Stimulated activated CD4-positive, alpha-beta T cell treated with anti-CD3 and anti-CD28 coated beads, Interleukin-4, amount 100 ng/mL, for 4 hours (primary cell): ENCODE measurements at places on chromosomes 7 and 10.

DNA sequence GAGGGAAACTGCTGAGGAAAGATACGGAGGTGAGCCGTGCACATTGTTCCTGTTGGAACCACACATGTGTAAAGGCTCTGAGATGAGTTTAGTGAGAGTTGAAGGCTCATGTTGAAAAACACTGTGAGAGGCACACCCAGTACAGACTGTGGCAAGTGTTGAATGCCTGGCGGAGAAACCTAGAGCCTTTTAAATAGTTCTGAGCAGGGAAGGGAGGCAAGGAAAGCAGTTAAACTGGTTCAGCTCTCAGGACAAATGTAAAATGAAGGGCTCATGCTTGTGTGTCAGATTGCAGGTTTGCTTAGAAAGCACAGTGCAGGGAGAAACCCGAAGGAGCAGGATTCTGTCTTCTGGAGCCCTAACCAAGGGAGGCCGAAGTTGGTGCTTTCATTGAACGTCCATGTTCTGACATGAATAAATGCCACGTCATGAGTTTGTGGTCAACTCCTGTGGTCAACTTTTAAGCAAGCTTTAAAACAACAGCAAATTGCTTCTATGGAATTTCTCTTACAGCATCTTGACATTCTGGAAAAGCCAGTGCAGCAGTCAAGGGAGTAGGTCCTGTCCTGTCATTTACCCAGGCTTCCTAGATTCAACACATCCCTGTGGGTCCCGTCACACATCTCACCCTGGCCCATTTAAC, 650.9 kb upstream of the GALNT17 start:
- DNase-seq, result no peak

DNA sequence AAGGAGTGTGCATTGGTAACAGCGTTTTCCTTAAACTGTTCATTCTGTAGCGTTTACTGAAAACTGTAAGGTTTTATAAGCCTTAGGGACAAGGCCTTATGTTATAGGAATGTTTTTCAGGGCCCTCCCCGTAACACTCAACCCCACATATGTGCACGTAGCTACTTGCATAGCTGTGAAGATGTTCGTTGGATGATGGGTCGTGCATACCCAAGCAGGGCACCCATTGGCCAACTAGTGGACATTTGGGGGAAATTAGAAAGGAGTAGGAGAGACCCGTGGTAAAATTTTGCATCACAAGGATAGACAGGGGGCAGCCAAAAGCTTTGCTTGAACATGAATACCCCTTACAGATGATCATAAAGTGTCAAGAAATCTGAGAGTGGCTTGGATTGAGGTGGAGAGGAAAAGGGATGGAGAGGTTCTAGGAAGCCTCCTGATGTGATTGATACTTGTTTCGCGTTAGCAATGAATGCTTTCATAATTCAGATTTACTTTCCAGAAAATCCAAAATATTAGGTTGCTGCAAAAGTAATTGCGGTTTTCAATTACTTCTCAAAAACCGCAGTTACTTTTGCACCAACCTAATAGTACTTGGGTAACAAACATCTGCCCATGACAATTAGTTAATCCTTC, 878 bp downstream of the SEC61A2 start:
- no peak for DNase-seq

- no peak for DNase-seq
These were observed 122.9 kb upstream of the PPIF start for GRCh38 chr10:79224263-79224949.

- no peak for DNase-seq
These were observed 5.1 kb downstream of the PRLHR start for GRCh38 chr10:118590334-118590733.

DNA sequence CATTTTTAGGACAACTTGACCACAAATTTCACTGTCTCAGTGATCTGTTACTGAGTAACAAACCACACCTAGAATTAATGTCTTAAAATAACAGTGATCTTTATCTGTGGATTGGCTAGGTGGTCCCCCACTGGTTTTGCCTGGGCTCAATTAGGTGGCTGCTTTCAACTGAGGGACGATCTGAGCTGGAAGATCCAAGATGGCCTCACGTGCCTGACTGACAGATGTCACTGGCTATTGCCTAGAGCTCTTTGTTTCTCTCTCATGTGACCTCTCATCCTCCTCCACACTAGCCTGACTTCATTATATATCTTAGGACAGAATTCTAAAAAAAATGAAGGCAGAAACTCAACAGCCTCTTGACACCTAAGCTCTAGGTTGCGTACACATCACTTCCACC, 59.7 kb downstream of the HACD1 start:
- no peak for DNase-seq

DNA sequence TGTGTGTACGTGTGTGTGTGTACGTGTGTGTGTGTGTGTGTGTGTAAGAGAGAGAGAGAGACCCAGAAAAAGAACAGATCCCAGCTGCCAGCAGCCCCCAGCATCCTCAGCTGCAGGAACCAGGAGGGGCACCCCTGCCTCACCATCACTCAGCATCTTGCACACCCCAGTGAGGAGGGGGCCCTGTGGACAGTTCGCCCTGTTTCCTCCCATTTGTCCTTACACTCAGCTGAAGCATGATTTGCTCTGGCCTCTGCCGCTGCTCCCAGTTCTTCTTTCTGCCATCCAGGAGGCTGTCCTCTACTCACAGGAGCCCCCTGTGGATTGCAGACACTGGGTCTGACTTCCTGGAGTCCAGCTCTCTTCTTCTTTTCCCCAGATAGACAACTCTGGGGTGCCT, 9.7 kb downstream of the GPR26 start:
- no peak for DNase-seq

DNA sequence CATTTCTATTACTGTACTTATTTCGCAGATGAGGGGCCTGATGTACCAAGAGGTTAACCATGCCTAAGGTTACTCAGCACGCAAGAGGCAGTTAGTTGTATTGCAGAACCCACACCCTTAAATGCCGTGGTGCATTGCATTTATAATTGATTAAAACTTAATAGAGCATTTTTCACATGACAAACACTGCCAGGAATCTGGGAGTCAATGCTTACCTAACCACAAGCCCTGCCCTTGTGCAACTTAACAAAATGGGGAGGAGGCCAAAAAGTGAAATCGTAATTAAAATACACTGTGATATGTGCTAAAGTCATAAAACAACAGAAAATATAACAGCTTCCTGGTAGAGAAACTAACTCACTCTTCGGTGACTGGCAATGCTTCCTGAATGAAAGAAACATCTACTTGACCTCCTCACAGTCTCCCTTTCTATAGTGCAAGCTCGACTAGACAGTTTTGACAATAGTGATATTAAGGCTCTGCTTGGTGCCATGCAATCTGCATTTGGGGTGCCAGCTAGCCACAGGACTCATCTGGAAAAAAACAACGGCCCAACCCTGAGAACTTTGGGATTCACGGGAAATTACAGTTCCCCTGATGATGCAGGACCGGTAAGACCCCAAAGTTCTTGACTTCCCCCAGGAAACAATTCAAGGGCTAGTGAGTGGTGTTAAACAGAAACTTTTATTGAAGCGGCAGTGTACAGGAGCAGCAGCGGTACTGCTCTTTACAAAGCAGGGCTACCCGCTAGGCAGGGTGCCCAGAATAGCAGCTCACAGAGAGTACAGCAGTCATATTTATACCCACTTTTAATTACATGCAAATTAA, 612.4 kb downstream of the TNS3 start:
- DNase-seq, result no peak

- DNase-seq, result no peak
These were observed 180.8 kb downstream of the CCDC71L start for GRCh38 chr7:106480161-106480579.

GRCh38 chr7:1611708-1612241, 41.9 kb upstream of the PSMG3 start:
- no peak for DNase-seq

GRCh38 chr10:97743169-97743943, 6.4 kb downstream of the ZFYVE27 start:
- no peak for DNase-seq

DNA sequence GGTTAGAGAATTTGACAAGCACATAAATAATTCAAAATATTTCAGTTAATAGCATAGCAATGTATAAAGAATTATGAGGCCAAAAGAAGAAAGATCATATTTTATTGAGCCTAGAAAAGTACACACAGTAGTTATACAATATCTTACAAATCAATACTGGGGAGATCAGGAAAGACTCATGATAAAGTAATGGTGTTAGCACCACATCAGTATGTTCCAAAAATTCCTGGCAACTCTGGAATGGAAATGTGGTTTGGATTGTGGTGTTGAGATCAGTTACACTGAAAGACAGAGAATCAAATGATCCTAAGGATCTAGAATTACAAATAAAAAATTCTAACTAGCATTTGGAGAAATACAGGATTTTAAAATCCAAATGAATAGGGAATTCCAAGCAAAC, 420.5 kb upstream of the CNTNAP2 start:
- no peak for DNase-seq

DNA sequence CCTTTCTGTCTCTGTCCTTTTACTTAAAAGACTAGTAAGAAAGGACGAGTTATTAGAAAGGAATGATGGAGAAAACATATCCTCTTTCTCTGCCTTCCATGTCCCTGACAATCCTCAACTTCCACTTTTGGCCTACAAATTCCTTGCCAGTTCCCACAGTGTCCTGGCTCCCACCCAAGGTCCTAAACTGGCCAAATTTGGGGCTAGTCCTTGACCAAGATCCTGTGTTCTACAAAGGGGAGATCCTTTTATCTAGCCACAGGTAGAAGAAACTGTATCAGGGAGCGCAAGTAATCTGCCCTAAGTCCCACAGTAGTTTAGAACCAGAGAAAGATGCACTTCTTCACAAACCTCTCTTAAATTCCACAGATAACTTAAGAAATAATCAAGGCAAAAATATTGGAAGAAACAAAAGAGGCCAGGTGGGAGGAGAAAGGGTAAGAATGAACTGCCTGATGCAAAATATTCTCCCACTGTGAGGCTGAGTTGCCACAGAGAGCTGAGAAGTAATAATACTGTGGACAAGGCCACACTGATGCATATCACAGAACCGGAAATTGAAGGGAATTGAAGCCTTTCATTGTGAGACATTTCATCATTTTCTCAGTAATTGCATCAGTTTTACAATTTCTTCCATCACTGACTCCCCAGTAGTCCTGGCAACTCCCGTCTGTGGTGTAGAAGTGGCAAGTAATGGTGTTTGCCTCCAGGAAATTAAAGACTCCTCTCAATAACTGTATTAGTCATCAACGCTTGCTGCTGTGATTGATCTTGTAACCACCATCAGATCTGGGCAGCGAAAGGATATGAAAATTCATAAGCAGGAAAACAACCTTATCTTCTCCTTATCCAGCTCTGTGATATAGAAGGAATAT, 47.2 kb downstream of the DNAJC12 start:
- peak; percentile 28 for DNase-seq

- no peak for DNase-seq
These were observed 109.2 kb downstream of the OSBPL3 start for GRCh38 chr7:24870766-24871165.

DNA sequence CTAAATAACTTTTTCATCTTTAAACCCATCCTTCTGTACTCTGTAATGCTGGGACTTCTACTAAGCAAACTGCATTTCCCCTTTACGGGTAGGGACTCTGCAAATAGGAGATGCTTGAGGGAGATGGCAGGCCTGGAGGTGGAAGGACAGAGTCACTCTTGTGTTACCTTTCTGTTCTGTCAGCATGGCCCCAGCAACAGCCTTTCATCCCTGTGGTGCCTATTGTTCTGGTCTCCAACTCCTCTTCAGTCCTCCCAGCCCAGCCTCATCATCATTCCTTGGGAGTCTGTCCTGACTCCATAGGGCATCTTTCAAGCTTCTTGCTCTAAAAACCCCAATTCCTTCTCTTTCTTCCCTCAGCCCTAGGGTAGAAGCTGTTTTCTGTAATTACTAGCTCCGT, 230.0 kb downstream of the SNX13 start:
- DNase-seq, result no peak

DNA sequence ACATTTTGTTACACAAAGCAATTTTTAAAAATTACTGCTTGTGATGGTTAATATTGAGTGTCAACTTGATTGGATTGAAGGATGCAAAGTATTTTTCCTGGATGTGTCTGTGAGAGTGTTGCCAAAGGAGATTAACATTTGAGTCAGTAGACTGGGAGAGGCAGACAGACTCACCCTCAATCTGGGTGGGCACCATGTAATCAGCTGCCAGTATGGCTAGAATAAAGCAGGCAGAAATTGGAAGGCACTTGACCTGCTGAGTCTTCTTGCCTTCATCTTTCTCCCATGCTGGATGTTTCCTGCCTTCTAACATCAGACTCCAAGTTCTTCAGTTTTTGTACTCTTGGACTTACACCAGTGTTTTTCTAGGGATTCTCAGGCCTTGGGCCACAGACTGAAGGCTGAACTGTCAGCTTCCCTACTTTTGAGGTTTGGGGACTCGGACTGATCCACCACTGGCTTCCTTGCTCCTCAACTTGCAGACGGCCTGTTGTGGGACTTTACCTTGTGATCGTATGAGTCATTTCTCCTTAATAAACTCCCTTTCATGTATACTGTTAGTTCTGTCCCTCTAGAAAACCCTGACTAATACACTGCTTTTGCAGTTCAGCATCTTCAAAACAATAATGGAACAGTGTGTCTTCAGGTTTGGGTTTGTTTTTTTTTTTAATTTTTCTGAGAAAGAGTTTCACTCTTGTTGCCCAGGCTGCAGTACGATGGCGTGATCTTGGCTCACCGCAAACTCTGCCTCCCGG, 244.1 kb upstream of the SEMA3C start:
- DNase-seq, result no peak

GRCh38 chr10:96850825-96851224, 18.7 kb downstream of the LCOR start:
- DNase-seq, result no peak

DNA sequence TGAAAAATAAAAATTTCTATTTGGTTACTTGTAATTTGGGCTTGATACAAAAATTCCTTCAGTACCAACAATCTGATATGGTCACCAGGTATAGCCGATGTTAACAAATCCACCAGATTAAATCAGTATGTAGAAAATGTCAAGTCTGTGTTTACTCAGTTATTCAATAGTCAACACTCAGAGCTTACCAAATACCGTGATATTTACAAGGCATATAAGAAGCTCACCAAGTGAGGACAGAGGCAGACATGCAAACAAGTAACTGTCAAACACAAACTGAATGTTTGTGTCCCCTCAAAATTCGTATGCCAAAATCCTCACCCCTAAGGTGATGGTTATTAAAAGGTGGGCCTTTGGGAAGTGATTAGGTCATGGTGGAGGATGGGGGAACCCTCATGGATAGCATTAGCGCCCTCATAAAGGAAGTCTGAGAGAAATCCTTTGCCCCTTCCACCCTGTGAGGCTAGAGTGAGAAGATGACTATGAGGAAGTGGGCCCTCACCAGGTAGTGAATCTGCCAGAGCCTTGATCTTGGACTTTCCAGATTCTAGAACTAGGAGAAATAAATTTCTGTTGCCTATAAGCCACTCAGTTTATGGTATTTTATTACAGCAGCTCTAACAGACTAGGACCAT, 63.1 kb downstream of the TES start:
- no peak for DNase-seq

GRCh38 chr10:71513540-71513853, 116.8 kb downstream of the CDH23 start:
- no peak for DNase-seq

GRCh38 chr7:4612939-4613841, 68.9 kb upstream of the FOXK1 start:
- no peak for DNase-seq

- DNase-seq, result no peak
These were observed 224.1 kb downstream of the GLI3 start for GRCh38 chr7:42012786-42013360.
